ENCODE measurements at places on chromosomes 7 and 10.
A peak's percentile ranks its signal among the peaks of the same experiment; 100 is the strongest.

GRCh38 chr7:108093341-108093740, 36.8 kb downstream of the LAMB4 start:
- no peak for DNase-seq

GRCh38 chr10:110278562-110279406, 25.9 kb downstream of the SMNDC1 start:
- no peak for DNase-seq

DNA sequence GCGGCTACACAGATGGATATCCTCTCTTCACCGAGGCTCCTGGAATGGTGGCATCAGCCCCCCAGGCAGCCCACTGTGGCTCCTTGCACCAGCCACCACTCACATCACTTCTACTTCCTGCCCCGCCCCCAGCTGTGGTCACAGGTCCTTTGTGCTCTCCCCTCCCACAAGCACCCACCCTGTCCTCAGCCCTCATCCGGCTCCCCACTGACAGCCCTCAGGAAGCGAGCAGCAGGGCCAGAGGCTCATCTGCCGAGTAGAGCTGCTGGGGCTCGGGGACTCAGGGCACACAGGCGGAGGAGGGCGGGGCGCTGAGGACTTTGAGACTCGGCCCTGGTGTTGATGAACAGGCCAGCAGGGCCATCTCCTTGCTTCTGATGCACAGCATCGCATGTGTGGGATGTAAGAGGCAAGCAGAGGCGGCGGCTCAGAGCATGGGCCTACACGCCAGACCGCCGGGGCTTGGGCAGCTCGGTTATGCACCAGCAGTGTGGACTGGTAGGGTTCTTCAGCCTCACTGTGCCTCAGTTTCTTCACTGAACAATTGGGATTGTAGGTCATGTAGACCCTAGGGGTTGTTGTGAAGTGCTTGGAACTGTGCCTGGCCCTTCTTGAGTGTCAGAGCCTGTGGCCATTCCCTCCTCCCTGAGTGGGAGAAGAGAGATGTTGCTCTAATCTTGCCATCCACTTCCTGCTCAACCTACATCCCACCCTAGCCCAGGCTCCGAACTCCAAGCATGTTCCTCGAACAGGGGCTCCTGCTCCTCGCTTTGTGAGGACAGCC, at the start of gene PRF1:
Gene PRF1 (minus strand): TSS at position 77 of the 784 bp plus-strand sequence. CDS start 1,839 bp downstream, outside the sequence.
- DNase-seq, result peak; percentile 77

- DNase-seq, result no peak
Measured at GRCh38 chr7:116273283-116273917, 63.1 kb downstream of the TES start.

DNA sequence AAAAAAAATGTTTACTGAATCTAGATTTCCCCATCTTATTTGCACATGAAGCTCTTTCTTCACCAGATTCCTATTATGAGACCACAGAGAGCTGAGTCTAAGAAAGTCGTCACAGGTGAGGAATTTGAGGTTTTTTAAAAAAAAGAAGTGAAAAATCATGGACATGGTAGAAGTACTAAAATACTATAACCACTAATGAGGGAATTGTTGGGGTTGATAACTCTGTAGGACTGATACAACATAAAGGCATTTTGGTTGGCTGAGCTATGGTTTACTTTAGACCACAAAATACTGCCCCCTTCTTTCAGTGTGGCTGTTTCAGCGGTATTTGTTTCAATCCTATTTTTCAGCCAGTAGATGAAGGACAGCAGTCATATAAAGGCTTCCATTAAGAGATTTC, 1111.3 kb downstream of the TYW1 start:
- DNase-seq, result no peak

DNA sequence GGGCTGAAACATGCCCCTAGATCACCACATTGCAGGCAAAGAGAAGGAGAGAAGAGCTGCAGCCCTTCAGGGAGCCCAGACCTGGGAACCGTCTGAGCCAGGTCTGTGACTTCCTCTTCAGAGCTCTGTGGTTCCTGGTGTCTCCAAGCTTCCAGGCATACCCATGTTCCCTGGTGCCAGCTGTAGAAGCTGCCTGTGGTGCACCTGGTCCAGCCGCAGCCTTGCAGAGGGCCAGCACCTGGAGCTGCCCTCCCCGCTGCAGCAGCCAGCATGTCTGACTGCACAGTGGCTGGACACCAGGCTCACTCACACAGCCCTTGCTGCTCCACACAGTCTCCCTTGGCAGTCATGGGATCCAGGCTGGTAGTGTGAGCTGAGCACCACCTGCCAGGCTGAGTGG, 33.6 kb downstream of the C7orf25 start:
- no peak for DNase-seq

DNA sequence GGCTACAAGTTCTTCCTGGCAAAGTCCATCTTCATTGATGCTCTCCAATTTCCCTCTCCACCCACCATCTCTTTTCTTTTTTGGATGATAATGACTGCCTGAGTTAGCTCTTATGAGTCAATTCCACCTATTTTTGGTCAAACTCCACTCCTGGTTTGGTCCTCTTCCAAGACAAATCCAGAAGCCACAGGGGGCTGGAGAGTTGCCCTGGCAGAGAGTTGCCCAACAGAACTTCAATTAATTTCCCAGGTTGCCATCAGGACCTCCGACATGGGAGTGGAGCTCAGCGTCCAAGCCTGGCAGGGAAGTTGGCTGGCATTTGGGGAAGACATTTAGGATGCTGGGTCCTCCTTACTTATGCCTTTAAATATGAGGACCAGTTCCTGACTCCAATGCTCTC, 29.2 kb upstream of the KCNMA1 start:
- DNase-seq, result no peak

GRCh38 chr10:16923726-16924125, 106.5 kb upstream of the RSU1 start:
- DNase-seq, result no peak

- DNase-seq, result no peak
Measured at GRCh38 chr10:98880971-98881370, 354.7 kb downstream of the HPSE2 start.

GRCh38 chr7:87599336-87599735, 1.3 kb downstream of the ABCB1 start:
- DNase-seq, result peak; percentile 38

GRCh38 chr10:62587011-62587410, 212.8 kb downstream of the ZNF365 start:
- no peak for DNase-seq

DNA sequence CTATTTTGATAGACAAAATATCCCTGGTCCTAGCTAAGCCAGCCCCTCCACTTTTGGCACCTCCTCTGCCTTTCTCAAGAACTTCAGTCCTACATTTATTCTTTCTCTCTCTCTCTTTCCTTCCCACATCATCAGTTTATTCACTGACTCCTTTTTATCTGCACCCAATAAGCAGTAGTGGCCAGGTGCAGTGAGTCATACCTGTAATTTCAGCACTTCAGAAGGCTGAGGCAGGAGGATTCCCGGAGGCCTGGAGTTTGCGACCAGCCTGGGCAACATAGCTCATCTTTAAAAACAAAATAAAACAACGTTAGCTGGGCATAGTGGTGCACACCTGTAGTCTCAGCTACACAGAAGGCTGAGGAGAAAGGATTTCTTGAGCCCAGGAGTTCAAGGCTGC, 19.4 kb upstream of the NRP1 start:
- DNase-seq, result no peak

DNA sequence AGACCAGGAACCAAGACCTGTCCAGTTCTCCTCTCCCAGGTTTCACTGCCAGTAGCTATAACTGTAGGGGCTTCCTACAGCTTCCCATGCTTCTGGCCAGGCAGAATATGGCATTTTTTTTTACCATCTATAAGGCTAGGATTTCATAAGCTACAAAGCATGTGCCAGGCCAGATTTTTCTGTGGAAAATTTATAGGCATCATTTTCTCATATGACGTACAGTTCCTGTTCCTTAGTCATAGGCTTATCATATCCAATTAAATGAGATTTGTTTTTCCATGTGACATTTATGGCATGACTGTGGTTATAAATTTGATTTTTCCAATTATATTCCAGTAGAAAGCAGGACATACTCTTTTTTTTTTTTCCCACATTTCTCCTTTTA, 208.6 kb upstream of the NPY start:
- DNase-seq, result no peak

GRCh38 chr7:110375068-110375467, 715.9 kb upstream of the LRRN3 start:
- no peak for DNase-seq

GRCh38 chr7:105643384-105643783, 62.1 kb upstream of the EFCAB10 start:
- no peak for DNase-seq

- no peak for DNase-seq
Measured at GRCh38 chr10:126841341-126841895, 63.8 kb upstream of the DOCK1 start.

DNA sequence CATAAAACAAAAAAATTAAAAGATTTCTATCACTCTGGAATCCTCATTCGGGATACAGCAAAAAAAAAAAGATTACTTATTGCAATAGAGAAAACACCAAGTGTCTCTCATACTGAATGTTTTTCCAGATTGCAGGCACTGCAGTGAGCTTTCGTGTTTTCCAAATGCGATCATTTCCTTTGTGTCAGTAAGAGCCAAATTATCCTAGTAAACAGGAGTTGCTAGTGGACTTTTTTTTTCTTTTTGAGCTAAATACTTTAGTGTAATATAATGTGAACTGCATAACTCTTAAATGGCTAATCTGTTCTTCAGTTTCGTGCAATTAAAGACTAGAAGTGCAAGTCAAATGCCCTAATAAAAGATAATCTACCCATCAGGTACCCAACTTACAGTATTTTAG, 44.4 kb upstream of the TOMM7 start:
- DNase-seq, result no peak

DNA sequence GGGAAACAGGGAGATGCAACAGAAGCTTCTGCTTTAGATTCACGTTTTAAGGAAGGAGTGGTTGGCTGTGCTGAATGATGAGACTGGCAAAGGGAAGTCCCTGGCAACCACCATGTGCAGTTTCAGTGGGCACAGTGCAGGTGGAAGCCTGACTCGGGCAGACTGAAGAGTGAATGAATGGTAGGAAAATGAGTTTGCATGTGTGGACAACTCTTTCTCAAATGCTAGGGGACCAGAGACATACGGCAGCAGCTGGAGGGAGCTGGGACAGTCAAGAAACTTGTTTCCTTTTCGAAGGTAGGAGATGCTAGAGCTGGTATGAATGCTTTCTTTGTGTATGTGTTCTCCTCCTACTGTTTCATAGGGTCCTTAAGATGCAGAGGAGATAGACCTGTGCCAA, 29.0 kb downstream of the PODXL start:
- no peak for DNase-seq

DNA sequence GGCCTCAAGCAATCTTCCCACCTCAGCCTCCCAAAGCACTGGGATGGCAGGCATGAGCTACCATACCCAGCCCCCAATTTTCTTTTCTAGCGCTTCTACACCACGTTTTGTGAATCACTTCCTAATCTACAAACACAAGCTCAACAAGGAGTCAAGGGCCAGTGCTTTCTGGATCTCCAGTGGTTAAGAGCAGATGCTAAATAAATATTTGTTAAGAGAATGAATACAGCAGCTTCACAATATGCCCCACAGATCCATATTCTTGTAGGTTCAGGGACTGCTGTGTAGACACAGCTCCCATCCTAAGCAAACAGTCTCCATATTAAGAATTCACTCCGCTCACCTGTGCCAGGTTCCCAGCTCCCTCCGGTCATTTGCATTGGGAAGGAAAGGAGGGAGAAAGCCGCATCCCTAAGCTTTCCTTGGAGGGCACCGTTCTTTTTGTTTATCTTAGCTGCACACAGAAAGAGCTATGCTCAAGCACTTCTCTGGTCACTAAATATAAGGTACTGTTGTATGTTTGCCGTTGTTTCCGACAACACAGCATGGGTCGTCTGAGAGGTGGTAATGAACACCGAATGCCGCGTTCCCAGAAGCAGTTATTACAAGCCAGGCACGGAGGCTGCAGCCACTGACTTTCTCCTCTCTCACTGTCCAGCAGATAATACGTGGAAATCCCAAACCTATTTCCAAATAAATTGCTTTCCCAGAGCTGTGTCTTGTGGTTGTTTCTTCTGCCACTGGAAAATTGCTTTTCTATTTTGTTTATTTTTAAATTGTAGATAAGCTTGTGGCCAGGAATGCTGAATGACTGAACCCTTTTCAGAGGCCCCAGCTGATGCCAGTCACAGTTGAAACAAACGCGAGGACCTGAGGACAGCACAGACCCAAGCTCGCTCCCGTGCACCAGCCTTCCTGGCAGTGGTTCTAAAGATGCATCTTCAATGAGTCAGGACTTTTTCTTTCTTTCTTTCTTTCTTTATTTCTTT, 217.1 kb downstream of the PRPF18 start:
- no peak for DNase-seq

DNA sequence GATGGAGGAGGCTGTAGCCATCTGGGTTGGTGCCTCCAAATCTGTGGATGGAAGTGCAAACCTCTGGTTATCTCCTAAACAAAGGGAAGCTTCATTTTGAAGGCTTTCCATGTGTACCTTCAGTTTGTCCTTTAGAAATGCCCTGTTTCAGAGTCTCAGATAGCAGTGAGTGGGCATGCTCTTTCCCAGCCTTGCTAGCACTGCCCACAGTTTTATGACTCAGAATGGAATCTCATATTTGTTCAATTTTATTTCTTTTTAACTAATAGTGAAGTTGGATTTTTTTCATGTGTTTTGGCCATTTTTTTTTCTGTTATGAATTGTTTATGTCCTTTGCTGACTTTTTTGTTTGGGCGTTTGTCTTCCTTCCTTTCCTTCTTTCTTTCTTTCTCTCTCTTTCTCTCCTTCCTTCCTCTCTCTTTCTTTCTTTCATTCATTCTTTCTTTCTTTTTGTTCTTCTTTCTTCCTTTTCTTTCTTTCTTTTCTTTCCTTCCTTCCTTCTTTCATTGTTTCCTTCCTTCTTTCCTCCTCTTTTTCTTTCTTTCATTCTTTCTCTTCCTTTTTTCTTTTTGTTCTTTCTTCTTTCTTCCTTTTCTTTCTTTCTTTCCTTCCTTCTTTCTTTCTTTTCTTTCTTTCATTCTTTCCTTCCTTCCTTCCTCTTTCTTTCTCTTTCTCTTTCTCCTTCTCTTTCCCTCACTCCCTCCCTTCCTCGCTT, 25.6 kb downstream of the PRF1 start:
- no peak for DNase-seq

DNA sequence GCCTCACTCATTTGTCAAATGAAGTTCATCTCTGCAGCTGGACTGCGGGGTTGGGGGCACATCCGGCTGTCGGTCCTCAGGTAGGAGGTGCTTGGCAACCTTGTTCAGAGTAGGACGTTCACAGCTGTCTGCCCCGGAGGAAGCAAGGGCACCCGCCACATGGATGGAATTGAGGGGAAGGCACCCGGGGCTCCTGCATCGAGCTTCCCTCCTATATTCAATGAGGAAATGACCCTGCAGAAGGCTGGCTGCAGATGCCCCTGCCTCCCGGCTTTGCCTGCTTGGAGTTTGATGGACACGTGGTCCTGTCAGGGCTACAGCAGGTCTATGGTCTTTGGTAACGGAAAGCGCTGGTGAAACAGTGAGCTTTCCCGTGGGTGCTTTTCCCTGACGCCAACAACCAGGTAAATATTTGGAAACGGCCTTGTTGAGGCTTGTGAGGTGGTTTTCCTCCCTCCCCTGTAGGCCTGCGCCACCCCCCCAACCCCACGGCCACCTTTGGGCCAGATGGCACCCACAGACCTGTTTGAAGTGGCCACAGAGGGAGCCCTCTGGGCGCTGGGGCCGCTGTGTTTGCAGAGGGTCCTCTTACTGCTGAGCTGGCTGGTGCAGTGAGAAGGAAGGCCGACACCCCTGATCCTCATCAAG, 32.9 kb downstream of the HTRA1 start:
- no peak for DNase-seq

- DNase-seq, result no peak
Measured at GRCh38 chr7:45143616-45144015, 14.0 kb upstream of the RAMP3 start.

Measured in central memory CD4-positive, alpha-beta T cell (primary cell).